ENCODE measurements at places on chromosomes 16 and 17. TPM values are rescaled to one million over a fixed set of nuclear protein-coding genes. Genes with fewer than 3 reads are reported as not detected.

DNA sequence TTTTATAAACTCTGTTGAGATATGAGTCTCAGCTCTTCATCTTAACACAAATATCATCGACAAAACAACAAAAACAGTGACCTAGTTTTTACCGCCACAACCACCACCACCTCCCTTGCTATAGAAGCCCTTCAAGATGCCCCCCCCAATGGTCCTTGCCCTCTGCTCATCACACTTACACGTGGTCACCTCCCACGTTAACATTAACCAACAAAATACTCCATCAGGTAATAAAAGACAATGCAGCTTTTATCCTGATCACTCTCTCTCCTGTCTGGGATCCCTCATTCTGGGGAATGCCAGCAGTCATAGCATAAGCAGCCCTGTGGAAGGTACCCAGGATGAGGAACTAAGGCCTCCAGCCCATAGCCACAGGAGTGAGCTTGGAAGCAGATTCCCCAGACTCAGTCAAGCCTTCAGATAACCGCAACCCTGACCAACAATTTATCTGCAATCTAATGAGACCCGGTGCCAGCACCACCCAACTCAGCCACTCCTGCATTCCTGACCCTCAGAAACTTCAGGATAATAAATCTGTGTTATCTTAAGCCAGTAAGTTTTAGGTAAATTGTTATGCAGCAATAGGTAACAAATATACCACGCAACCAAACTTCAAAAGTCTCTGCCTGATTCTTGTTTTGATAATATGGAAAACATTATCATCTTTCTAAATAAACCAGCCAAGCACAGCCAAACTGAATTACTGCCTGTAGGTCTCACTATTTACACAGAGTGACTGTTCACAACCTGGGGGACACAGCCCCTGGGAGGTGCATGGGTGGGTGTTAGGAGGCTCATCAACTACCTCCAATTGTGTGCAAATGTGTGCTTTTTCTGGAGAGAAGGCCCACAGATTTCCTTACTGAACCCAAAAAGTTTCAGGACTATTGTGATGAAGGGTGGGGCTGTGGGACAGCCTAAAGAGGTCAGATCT, 6.1 kb downstream of the PECAM1 start:
- peak overlapping the region; percentile 98 for H3K27ac ChIP-seq
- peaks cover 75% of the 10 kb centered on the region for H3K4me1 ChIP-seq
- no peak overlapping the region for H3K4me3 ChIP-seq
- no peaks in the 10 kb centered on the region for H3K27me3 ChIP-seq
- DNase-seq, result peak; percentile 32

The ASPHD1 gene
- total RNA-seq, result 0.88 TPM

- no peak for DNase-seq
- no peaks in the 10 kb centered on the region for H3K36me3 ChIP-seq
- no peaks in the 10 kb centered on the region for H3K27me3 ChIP-seq
- no peak overlapping the region for H3K27ac ChIP-seq
These were observed 47.8 kb downstream of the SLC7A5 start for GRCh38 chr16:87821376-87822107.

DNA sequence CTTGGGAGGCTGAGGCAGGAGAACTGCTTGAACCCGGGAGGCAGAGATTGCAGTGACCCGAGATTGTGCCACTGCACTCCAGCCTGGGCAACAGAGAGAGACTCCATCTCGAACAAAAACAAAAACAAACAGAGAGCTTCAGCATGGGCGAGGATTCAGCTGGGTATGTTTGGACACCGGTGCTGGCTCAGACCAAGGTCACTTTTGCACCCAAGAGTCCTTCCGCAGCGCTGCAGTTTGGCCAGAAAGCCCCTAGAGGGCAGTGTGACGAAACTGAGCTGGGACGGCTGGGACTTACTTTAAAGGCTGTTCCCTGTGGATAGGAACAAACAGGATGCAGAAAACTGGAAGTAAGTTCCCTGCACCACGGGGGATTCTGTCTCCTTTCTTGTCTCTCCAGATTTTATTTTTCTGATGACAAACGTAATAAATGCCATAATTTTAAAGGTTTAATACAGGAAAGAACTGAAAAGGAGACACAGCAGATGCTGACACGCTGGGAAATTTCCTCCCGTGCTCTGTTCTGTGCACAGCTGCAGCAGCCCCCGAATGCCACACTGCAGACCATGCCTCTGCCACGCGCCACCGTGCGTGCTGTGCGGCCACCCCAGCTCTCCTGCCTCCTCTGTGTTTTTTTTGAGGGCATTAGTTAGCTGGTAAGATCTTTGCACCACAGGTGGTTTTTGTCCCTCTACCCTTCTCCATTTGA, 25.2 kb upstream of the USP36 start:
- no peak overlapping the region for H3K4me3 ChIP-seq
- DNase-seq, result peak; percentile 89
- H3K27me3 ChIP-seq, result no peaks in the 10 kb centered on the region
- peaks cover 22% of the 10 kb centered on the region for H3K4me1 ChIP-seq
- H3K27ac ChIP-seq, result no peak overlapping the region

DNA sequence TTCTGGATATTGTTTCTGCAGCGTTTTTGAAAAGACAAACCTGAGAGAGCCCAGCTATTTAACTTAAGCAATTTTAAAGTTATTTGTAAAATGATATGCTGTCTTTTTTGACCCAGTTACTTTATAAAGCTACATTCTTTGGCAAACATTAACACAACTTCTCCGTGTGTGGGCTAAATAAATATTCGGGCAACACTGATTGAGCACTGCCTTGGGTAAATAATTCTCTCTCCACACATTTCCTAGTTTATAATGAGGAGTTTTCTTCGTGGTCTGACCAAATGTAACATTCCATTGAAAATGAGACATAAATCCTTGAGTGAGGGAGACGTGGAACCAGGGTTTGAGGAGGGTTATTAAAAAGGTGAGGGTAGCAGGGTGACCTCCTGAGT, 142.8 kb downstream of the WWOX start:
- no peaks in the 10 kb centered on the region for H3K27me3 ChIP-seq
- DNase-seq, result no peak
- no peaks in the 10 kb centered on the region for H3K4me1 ChIP-seq

DNA sequence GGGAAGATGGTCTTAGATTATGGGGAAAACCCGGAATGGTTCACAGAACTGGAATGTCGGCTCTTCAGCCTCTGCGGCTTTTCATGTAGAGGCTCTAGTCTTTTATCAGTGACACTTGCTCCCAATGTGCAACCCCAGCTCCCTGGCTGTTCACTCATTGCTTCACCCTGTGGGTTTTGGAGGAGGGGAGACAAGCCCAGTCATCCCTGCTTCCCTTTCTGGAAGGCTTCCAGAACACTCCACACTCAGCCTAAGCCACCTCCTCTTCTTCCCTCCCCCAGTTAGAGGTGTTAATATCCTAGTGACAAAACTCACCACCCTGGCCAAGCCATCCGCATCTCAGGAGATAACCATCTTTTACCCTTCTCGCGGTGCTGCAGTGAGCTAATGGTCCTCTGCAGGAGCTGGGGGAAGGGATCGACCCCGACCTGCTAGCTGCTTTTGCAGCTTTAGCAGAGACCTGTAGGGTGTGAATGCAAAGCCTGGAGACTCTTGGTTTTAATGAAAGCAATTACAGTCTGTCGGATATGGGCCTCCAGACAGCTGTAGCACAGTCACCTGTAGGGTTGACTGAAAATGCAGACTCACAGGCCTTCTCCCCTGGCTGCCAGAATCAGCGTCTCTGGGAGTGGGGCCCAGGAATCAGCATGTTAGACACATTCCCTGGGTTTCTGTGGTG, 24.3 kb upstream of the LASP1NB start:
- H3K27me3 ChIP-seq, result no peaks in the 10 kb centered on the region
- no peak overlapping the region for H3K4me3 ChIP-seq
- H3K27ac ChIP-seq, result peak overlapping the region; percentile 42
- H3K4me1 ChIP-seq, result peaks cover 55% of the 10 kb centered on the region

GRCh38 chr17:78241277-78242023, 10.0 kb downstream of the TMEM235 start:
- no peak overlapping the region for H3K27ac ChIP-seq
- no peaks in the 10 kb centered on the region for H3K4me1 ChIP-seq
- H3K4me3 ChIP-seq, result no peak overlapping the region
- no peaks in the 10 kb centered on the region for H3K36me3 ChIP-seq
- no peaks in the 10 kb centered on the region for H3K27me3 ChIP-seq

DNA sequence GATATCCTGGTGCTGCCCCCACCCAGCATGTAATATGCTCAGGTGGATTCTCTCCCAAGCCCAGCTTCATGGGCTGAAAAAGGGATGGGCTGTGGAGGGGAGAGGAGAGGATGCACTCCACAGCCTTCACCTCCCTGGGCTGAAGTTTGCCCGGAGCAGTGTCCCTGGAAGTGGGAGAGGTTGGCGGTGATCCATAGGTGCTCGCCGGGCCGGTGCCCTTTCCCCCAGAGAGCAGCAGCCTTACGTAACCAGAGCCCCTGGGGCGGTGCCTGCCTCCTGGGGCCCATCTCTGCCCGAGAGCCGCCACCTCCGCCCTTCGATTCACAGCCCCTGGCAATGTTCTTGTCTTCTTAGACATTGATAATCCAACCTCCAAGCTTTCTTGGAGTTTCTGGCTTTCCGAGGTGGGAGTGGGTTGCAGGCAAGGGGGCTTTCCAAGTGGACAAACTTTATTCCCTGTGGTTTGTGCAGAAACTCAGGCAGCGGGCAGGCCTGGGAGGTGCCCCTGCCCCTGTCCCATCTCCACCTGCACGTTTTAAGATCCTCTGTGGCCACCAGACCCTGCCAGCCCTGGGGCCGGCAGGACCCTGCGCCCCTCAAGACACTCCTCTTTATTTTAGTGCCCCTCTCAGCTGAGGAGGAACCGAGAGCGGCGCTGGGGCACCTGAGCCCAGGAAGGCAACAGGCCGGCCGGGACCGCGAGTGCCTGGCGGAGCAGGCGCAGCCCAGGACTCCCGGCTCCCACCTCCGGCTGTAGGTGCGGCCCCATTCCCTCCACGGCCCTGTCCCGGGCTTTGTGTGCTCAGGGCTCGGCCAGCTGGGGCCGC, 3.1 kb upstream of the WDR90 start:
- H3K4me3 ChIP-seq, result no peak overlapping the region
- peaks cover 16% of the 10 kb centered on the region for H3K4me1 ChIP-seq
- H3K27me3 ChIP-seq, result no peaks in the 10 kb centered on the region
- H3K27ac ChIP-seq, result no peak overlapping the region
- DNase-seq, result no peak

- DNase-seq, result no peak
- no peaks in the 10 kb centered on the region for H3K27me3 ChIP-seq
These were observed 721 bp upstream of the WWOX start for GRCh38 chr16:78098595-78099270.

- peaks cover 6% of the 10 kb centered on the region for H3K36me3 ChIP-seq
- no peaks in the 10 kb centered on the region for H3K27me3 ChIP-seq
- peaks cover 38% of the 10 kb centered on the region for H3K4me1 ChIP-seq
- H3K27ac ChIP-seq, result no peak overlapping the region
- no peak overlapping the region for H3K4me3 ChIP-seq
- DNase-seq, result no peak
These were observed 5.7 kb downstream of the LASP1 start for GRCh38 chr17:38875477-38876075.

The CTRB1 gene
- not detected for total RNA-seq

DNA sequence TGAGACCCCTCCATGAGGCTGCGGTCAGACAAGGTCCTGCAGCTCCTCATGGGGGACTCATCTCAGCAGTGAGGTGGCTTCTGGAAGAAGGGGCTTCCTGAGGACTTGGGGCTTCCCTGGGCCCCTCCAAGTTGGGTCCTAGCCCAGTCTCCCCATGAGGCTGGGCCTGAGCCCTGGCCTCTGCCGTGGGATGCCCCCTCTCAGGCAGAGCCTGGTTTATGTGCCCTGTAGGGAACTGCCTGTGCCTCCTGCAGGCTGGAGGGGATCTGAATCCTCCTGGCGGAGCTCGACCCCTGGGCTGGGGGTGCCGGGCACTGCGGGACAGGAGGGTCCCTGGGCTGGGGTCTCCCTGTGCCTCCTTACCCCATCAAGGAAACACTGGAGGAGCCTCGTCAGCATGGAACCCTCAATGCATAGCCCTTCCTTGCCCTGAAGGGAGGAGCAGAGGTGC, 45.8 kb downstream of the TNFRSF13B start:
- H3K4me3 ChIP-seq, result no peak overlapping the region
- H3K27ac ChIP-seq, result no peak overlapping the region
- H3K36me3 ChIP-seq, result no peaks in the 10 kb centered on the region
- H3K4me1 ChIP-seq, result no peaks in the 10 kb centered on the region

- DNase-seq, result peak; percentile 61
- no peaks in the 10 kb centered on the region for H3K27me3 ChIP-seq
- no peak overlapping the region for H3K4me3 ChIP-seq
These were observed 204.1 kb upstream of the CIBAR2 start for GRCh38 chr16:85316321-85316919.

The ITGAD gene
- total RNA-seq, result not detected

The CX3CL1 gene
- 1.2 TPM for total RNA-seq

The EFCAB5 gene
- 0.40 TPM for total RNA-seq

DNA sequence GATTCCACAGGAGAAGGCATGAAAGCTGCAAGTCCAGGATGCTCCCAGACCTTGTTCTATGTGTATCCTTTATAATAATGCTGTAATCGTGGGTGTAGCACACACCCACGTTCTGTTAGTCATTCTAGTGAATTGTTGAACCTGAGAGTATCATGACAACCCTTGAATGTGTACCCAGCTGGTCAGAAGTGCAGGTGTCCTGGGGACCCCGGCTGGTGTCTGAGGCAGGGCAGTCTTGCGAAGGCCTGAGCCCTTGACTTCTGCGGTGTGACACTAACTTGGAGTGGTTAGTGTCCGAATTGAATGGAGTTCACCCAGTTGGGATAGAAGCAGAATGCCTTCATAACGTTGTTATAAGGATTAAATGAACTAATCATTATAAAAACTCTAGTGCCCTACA, 218.0 kb upstream of the TNRC6C start:
- H3K4me3 ChIP-seq, result no peak overlapping the region
- no peaks in the 10 kb centered on the region for H3K4me1 ChIP-seq
- H3K27me3 ChIP-seq, result no peaks in the 10 kb centered on the region
- no peak overlapping the region for H3K27ac ChIP-seq
- DNase-seq, result no peak

DNA sequence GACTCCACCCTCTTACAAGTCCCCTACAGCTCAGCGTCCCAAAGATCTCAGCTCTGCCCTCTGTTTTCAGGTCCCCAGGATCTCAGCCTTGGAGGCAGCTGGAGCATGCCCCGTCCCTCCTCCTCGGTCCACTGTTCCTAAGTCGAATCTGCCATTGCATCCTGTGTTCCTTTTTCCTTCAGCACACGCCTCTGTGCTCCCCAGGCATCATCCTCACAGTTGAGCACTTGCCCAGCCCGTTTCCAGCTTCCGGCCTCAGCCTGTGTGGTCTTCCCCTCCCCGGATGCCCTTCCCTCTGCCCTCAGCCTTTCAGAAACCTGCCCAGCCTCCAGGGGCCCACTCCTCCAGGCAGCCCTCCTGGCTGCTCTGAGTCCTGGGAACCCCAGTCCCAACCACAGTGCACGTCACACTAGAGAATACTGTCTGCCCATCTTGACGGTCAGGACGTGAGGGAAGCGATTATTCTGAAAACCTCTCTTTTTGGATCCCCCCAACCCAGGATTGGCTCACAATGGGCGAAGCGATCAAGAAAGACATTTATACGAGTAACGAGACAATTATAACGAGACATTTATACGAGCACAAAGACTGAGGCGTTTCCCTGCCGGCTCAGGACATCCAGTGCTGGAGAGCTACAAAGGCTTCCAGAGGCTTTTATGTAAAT, 41.4 kb downstream of the RPH3AL start:
- H3K4me1 ChIP-seq, result no peaks in the 10 kb centered on the region
- H3K27ac ChIP-seq, result no peak overlapping the region
- H3K36me3 ChIP-seq, result no peaks in the 10 kb centered on the region
- no peak overlapping the region for H3K4me3 ChIP-seq

GRCh38 chr16:84661418-84662060, 13.2 kb downstream of the KLHL36 start:
- peaks cover 53% of the 10 kb centered on the region for H3K36me3 ChIP-seq
- no peaks in the 10 kb centered on the region for H3K27me3 ChIP-seq
- no peak overlapping the region for H3K4me3 ChIP-seq
- peak overlapping the region; percentile 41 for H3K27ac ChIP-seq
- DNase-seq, result no peak
- peaks cover 6% of the 10 kb centered on the region for H3K4me1 ChIP-seq
